Right lung (tissue), 10 donors: ENCODE measurements at places on chromosomes 3 and 15. TPM values are rescaled to one million over a fixed set of nuclear protein-coding genes. Genes with fewer than 3 reads are reported as not detected.

- DNase-seq: no peak
Observed at GRCh38 chr3:116741467-116741866, 31.9 kb downstream of the TUSC7 start.

DNA sequence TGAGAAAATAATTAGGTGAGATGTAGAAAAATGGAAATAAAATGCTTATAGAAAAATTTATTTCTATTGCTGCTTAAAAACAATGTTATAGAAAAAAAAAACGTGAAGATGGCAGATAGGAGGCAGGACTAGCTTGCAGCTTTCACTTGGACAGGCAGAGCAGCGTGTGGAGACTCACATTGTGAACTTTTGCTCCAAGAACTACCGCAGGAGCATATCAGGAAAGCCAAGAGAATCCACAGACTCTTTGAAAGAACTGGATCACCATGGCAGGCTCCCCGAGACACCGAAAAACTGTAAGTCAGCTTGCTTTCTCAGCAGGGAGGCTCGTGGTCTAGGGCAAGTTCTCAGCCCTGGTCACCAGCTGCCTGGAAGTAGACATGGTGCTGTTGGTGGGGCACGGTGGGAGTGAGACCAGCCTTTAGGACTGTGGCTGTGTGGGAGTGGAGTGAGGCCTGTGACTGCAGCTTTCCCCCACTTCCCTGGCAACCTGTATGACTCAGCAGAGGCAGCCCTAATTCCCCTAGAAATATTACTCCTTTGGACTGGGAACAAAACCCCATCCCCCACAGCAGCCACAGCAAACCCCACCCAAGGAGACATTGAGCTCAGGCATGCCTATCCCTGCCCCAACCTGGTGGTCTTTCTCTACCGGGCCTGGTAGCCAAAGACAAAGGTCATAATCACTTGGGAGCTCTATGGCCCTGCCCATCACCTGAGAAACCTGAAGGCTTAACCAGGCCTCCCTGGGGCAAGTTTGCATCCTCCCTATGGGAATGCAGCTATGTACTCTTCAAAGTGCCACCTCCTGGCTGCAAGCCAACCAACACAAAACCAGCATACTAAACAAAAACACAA lies 22.8 kb downstream of the STRIT1 start:
- no peak for DNase-seq

DNA sequence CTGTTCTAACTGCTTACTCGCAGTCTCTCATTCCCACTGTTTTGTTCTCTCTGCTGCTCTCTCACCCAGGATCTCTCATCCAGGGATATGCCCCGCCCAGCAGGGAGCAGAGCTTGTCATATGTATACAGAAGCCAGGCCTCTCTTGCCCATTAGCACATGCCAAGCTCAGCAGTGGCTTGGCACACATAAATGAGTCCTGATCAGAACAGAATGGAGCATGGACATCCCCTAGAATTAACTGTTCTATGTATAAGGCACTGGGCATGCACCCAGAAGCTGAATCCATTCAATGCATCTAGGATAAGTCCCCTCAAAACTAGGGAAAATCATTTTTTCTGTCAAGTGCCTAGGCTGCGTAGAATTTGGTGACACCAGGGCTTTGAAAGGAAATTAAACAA lies 61.6 kb downstream of the IGSF11 start:
- DNase-seq: no peak

GRCh38 chr3:99425930-99426329 lies 212.5 kb upstream of the COL8A1 start:
- no peak for DNase-seq

- peak; percentile 32 for DNase-seq
Observed at GRCh38 chr15:58957101-58957973, 23.9 kb upstream of the SLTM start.

- no peak for DNase-seq
Observed at GRCh38 chr15:57017024-57017423, 98.6 kb downstream of the TCF12 start.

DNA sequence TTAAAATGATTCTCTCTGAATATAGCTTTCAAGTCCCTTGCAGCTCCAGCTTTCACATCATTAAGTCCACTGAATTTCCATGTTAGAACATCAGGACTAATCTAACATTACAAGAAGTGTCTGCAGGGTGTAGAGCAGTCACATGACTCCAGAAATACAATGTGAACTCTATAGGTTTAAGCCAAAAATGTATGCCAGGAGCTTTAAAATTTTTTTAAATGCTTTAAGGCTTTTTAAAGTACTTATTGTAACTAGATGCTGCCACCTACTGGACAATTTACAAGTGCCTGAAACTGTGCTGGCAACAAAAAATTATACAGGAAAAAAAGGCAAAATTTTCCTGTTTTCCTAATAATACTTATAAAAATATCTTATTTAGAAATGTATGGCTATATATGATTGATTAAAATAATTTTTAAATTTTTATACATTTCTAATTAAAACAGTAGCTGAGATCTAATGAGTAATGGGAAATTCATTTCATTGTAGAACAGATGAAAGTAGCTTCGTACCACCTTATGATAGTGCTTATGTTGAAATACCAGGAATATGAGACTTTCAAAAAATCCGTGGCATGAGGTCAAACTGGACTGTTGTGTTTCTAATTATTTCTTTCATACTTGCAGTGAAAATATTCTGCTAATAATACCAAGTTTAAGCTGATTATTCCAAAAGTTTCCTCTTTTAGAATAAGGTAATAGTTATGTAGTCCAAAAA lies 25.7 kb downstream of the FSIP1 start:
- DNase-seq: peak; percentile 66

DNA sequence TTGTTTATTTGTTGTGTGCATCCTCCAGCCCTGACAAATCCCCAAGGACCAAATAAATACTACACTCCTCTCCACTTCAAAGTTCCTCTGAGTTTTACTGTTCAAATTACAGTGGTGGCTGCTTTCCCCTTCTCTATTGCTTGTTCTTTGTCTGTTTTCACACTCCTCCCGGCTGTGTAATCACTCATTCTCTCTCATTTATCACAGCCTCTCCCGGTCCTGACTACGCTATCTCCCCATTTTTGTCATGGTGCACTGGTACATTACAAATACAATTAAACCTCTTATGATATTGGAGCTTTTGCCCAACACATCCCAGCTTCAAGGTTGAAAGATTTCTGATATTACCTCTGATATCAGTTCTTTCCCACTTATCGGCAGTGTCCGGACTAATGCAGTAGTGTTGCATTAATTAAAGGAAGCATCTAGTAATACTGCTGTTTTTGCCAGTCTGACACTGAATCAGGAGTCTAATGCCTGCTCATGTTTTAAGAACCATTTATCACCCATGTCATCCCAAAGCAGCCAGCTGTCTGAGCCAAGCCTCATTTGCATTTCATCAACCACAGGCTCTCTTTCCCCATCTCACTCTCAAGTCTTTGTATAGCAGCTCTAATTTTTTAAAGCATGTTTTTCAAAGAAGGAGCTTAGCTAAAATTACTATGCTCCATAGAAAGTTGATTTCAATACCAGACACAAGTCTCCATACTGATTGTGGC lies 740.5 kb downstream of the ROBO2 start:
- DNase-seq: no peak

DNA sequence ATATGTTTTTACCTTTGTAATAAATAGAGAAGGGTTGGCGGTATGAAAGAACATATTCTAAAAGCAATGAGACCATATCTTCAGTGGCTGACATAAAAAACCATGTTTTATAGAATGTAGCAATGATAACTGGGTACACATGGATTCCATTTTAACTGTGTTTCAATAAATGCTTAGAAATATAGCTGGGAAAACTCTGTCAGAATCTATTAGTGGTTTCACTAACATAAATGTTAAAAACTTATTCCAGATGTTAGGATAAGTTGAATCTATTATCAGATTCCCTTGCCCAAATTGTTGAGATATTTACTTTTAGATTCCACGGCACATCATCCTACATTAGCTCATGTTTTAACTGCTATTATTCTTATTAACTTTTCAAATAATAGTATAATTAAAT lies 772.2 kb upstream of the ALCAM start:
- no peak for DNase-seq

GRCh38 chr15:40301467-40302179 lies 6.1 kb downstream of the PLCB2 start:
- DNase-seq: no peak

DNA sequence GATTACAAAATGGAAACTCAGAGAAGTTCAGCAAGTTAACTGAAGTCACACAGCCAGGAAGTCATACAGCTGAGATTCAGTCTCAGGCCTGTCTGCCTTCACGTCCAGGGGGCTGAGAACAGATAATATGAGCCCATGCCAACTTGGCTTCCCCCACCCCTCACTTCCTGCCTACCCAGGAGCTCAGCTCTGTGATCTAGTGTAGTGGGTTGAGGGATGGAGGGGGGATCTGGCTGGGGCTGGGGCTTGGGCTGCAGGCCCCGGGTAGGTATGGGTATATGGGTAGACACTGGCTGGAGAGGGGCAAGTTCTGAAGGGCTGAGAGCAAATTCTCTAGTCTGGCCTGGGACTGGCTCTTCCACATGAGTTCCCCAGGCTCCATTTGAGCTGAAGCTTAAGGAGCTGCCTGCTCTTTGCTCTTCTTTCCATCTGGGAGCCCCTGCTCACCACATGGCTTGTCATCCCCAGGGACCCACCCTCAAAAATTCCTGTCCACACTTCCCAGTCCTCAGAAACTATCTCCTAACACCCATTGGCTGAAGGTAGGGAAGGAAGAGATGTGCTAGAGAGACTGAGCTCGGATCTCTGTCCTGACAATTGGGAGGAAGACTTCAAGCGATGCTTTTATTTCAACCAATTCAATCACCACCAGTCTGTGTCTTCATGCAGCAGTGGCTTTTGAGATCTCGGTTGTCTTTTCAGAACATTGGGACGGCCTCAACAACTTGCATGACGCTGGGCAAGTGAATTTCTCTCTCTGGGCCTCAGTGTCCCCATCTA lies 2.0 kb downstream of the RASGRF1 start:
- no peak for DNase-seq

- no peak for DNase-seq
Observed at GRCh38 chr3:99883693-99884092, 66.0 kb downstream of the CMSS1 start.

- no peak for DNase-seq
Observed at GRCh38 chr3:188187053-188187452, 33.1 kb downstream of the LPP start.

GRCh38 chr3:24229468-24230221 lies 265.0 kb downstream of the THRB start:
- DNase-seq: no peak

POC1A gene
- polyA plus RNA-seq: 13.2 TPM

PLA1A gene
- polyA plus RNA-seq: 0.60 TPM

CPNE9 gene
- polyA plus RNA-seq: not detected

RTP4 gene
- polyA plus RNA-seq: 0.42 TPM
